Heart right ventricle (tissue), 16 donors: ENCODE measurements at places on chromosomes 5 and 9. TPM values are rescaled to one million over a fixed set of nuclear protein-coding genes. Genes with fewer than 3 reads are reported as not detected.

The ZMAT2 gene
- 27.9 TPM for total RNA-seq

DNA sequence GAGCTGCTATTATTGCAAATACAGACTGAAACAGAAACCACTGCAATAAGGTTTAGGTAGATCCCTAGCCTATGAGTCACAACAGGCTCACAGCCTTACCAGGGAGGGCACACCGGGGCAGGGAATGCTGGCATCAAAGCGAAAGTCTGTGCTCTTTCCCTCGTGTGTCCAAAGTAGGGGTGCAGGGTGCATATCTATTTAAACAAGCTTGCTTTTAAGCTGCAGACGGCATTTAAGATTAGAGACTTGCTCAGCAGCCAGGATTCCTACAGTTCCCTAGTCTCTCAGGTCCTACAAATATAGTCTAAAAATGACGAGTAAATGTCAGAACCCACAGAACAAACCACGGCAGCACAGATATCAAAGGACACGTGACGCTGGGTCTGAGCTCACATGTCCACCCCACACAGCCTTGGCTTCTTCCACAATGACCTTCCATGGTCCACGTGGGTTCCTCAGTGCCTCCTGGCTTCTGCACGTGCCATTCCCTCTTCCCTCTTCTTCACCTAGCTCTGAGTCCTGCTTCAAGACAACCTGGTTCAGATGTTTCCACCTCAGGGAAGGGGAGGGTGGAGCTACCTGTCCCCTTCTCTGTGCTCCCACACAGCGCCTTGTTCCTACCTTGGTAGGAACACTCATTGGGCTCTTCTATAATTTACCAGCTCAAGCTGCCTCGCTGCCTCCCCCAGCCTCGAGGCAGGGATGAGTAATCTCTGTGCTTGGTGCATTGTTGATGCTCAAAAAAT, 193.2 kb downstream of the MAPKAP1 start:
- DNase-seq, result peak; percentile 19

DNA sequence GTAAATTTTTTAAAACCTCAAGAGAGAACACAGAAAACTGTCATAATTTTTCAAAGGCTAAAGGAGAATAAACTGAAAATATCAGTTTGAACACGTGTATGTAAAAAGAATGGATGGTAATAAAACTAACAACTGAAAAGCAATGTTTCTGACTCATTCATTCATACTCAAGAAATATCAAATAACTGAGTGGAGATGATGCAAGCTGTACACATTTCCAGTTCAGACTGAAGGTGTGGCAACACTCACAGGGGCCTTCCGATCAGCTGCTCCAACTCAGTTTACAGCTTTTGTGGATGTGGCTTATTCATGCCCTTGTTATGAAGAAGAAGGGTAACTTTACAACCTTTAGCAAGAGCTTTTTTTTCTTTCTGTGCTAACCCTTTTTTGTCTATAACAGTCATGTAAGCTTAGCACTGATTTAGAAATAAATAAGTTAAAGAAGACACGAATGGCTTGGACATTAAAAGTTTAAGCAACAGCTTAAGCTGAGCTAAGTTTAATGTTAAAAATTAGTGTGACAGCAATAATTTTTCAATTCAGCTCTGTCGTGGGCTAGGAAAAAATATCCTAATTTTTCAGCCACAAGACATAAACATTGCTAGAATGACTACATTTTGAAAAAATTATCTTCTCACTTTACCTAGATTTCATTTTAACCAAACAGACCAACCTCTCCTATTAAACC, 453.5 kb downstream of the RAB3C start:
- DNase-seq, result no peak

GRCh38 chr5:168422431-168422830, 63.8 kb upstream of the RARS1 start:
- DNase-seq, result no peak

- no peak for DNase-seq
Observed at GRCh38 chr5:2023196-2023595, 140.5 kb upstream of the IRX4 start.

GRCh38 chr5:122500245-122501088, 188.4 kb downstream of the SNCAIP start:
- DNase-seq, result no peak

- no peak for DNase-seq
Observed at GRCh38 chr5:100872408-100873190, 30.5 kb downstream of the ST8SIA4 start.

GRCh38 chr5:68274847-68275651, 59.5 kb downstream of the PIK3R1 start:
- no peak for DNase-seq

- DNase-seq, result no peak
Observed at GRCh38 chr9:83511051-83511450, 27.1 kb downstream of the FRMD3 start.

- DNase-seq, result no peak
Observed at GRCh38 chr5:72834924-72835323, 18.5 kb downstream of the TNPO1 start.

DNA sequence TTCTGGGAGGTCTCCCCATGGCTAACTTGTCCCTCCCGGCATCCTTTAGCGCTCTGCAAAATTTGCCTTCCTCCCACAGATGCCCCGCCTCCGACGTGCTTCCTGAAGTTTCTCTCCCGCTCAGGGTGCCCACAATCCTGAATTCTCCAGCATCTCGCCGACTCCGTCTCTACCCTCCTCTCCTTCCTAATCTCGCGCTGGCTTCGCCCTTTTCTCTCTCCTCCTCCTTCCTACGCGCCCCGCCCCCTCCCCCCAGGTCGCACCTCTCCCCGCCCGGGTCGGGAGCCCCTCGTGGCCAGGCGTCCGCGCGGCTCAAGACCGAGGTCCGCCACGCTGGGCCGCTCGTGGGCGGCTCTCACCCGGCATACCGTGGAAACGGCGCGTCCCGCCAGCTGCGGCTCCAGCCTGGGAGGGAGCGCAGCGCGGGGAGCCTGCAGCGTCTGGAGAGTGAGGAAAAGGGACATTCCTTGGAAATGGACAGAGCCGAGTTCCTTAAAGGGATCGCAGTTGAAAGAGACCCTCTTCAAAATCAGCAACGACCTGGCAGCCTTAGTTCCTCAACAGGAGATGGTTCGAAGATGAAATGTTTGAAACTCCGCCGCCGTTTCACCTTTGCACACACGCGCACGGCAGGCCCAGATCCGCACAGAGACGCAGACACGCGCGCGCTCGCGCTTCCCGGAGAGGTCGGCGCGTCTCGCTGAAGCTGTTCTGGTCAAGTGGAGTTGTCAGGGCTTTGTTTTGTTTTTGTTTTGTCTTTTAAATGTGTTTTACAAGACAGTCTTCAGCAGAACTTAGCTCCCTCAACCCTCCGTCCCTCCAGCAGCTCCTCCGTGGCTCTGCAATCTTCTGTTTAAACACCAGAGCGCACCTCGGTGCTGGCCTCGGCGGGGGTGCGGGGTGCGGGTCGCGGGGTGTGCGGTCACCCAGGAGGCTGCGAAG, 5.0 kb upstream of the IRX2 start:
- no peak for DNase-seq

The SLC30A5 gene
- 36.7 TPM for total RNA-seq

DNA sequence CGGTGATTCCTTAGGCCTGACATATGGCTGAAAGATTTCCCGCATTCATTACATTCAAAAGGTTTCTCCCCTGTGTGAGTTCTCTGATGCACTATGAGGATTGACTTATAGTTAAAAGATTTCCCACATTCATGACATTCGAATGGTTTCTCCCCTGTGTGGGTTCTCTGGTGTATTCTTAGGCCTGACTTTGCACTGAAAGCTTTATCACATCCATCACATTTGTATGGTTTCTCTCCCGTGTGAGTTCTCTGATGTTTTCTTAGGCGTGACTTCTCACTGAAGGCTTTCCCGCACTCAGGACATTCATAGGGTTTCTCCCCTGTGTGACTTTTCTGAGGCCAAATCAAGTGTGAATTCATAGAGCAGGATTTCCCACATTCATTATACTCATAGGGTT, 35.8 kb downstream of the ZNF782 start:
- no peak for DNase-seq

GRCh38 chr5:91937121-91937520, 554.0 kb upstream of the ARRDC3 start:
- DNase-seq, result no peak

DNA sequence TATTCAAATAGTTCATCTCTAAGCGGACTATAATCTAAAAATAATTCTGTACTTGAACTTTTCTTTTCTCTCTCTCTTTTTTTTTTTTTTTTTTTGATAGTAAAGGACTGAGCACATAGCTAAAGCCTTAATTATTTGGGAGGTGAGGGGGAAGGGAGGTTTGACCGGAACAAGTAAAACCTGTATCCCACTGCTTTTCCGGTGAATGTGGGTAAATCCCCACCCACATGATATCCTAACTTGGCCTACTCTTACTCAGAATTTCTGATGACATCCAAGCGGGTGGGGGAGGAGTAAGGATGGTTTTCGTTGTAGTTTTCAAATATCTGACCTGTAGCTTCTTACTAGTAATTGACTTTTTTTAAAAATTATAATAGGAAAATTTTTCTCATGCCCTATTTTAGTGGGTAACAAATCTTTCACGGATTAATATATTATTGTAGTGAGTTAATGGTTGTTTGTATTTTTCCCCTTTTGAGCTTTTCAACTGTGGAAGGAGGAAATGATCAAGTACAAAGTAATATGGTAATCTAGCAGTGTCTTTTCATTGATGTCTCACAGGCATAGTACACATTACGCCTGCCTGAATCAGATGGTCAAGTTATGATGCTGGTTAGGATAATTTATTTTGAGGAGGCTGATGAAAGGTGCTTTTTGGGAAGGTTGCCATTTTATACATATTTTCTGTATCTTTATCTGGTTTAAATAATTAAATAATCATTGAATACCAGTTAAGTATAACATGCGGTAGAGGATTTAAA, 2.2 kb upstream of the ELL2 start:
- no peak for DNase-seq

DNA sequence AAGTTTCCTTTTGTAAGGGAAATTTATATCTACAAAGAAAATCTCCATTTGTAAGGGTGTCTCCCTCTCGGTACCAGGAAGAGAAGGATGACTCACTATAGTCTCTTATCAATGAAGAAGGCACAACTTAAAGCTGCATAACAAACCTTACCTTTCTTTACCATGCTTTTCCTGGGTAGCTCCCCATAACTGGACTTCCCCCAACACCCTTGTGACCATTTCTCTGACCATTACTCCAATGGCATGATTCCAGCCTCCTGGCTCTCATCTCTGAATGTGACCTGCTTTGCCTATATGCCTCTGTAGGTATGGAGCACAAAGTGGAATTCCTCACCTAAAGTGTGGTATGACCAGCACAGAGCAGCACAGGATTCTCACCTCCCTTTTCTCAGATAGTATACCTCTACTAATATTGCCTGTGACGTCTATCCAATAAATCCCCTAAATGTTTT, 62.8 kb downstream of the GNA14 start:
- no peak for DNase-seq

The COL15A1 gene
- 64.8 TPM for total RNA-seq

DNA sequence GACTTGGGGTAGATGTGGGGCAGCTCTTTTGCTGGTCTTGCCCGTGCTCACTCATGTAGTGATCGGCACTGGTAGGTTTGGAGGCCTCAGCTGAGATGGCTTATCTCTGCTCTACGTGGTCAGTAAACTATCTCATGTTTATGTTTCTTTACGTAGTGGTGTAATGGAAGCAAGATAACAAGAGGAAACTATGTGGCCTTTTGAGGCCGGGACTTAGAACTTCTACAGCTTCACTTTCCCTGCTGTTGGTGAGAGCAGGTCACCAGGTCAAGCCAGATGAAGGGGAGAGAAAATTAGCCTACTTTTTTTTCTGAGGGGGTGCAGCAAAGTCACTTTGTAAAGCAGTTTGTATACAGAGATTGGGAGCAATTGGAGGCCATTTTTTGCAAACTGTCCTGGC, 8.5 kb downstream of the FOCAD start:
- DNase-seq, result no peak

The C5 gene
- total RNA-seq, result 0.51 TPM

The GMCL2 gene
- not detected for total RNA-seq

The TMEM250 gene
- 13.3 TPM for total RNA-seq

The CCNJL gene
- total RNA-seq, result 7.4 TPM

The SH3TC2 gene
- 7.8 TPM for total RNA-seq

DNA sequence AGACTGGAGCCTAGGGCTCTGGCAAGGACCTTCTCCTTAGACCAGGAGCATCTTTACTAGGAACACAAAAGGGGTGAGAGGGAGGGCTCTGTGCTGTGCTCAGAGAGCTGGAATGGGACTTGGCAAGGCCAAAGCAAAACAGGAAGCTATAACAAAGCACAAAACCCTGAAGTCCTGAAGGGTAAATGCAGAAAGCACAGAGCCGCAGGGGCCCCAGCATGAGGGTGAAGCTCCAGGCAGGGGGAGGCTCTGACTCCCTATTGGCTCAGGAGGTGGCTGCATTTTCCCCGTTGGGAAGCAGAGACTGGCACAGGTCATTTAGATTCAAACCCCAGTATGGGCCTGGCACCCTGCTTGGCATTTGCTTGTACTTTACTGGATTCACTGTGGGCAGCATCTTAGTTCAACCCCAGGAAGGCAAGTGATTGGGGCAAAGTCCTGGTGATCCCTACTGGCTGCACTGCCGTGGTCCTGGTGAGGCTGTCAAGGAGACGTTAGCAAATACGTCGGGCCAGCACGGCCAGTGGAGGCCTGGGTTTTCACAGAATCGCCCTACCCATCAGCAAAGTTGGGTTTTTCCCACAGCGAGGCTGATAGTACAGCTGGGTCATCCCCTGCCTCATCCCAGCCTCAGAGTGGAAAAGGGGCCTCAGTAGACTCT, 46.3 kb downstream of the GGTA1 start:
- DNase-seq, result no peak

GRCh38 chr5:177601577-177602457, 1.9 kb downstream of the B4GALT7 start:
- no peak for DNase-seq

The PLAA gene
- 30.9 TPM for total RNA-seq

The FAM221B gene
- total RNA-seq, result not detected

- no peak for DNase-seq
Observed at GRCh38 chr5:115956957-115957356, 5.3 kb upstream of the LVRN start.

The KLF4 gene
- 24.6 TPM for total RNA-seq

DNA sequence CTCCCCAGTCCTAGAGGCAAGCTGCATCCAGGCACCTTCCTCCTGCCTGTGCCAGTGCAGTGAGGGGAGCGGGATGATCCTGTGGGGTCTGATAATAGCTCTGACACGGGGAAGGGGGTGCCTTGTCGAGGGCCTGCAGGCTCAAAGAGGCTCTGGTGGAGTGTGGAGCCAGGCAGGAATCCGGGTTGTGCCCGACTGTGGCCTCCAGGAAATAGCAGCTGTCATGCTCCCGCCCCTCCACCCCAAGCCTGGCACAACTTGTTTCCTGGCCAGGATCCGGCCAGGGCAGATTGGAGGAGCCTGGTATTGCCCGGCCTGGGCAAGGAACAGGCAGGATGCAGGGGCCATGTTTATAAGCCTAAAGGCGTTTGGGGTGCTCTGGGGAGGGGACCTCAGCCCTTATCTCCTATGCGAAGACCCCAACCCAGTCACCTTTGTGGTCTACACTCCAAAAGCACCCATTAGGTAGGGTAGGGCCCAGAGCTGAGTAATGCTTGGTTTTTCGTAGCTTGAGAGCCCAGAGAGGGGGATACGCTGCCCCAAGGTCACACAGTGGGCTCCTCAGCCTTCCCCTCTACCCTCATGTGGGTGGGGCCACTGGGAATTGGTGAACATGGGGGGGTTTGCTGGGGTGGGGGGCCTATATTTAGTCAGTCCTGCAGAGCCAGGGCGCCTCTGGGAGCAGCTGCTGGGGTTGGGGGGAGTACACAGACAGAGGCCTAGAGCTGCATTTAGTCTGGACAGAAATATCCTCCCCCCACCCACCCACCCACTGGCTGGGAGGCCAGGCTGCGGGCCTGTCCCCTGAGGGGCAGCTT, 12.2 kb downstream of the CXXC5 start:
- DNase-seq, result peak; percentile 78

The TRIO gene
- 57.5 TPM for total RNA-seq

- peak; percentile 33 for DNase-seq
Observed at GRCh38 chr5:55226027-55226933, 835 bp downstream of the MCIDAS start.
